ENCODE measurements at places on chromosomes 13 and 19.

GRCh38 chr19:11096210-11096841 lies 7.1 kb downstream of the LDLR start:
- DNase-seq: peak; percentile 19

GRCh38 chr13:79287939-79288795 lies 117.9 kb downstream of the RBM26 start:
- no peak for DNase-seq

DNA sequence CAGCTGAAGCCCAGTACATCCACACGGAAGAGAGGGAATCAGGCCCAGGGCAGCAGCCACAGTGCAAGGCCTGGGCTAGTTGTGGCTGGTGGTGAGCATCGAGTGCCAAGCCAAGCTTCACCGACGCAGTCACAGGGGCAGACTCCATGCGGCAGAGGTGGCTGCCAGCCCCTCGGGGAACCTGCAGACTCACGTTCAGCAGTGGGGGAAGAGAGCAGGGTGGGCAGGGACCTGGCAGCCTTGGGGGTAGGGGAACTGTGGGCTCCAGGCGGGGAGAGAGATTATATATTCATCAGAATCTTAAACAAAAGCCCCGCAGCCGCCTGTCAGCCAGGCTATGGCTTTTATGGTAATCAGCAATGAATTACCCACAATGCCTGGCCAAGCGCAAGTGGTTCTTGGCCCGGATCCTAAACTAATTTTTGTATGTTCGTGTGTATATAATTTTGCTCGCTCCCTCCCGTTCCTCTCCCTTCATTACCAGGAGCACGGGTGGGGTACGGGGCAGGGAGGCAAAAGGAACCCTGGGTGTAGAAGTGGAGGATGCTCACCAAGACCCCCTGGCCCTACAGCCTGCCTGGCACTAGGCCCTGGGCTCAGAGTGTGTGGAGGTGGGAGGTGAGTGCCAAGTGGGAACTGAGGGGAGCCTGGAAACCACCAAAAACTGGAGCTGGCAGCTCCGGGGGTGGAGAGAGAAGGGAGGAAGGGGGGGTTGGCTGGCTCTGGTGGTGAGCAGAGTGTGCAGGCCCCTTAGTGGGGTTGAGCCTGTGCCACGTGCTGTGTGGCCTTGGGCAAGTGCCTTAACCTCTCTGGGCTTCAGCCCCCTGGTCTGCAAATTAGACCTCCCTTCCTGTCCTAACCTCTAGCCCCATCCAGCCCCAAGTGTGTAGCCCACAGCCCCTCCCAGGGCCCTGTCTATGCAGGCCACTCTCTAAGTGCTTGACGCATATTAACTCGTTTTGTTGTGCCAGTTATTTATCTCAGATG lies 31.9 kb downstream of the PTPRS start:
- peak; percentile 55 for DNase-seq

GRCh38 chr19:2376784-2377519 lies 16.9 kb downstream of the TMPRSS9 start:
- DNase-seq: no peak

GRCh38 chr13:50421473-50422130 lies 406.4 kb downstream of the KCNRG start:
- DNase-seq: no peak

DNA sequence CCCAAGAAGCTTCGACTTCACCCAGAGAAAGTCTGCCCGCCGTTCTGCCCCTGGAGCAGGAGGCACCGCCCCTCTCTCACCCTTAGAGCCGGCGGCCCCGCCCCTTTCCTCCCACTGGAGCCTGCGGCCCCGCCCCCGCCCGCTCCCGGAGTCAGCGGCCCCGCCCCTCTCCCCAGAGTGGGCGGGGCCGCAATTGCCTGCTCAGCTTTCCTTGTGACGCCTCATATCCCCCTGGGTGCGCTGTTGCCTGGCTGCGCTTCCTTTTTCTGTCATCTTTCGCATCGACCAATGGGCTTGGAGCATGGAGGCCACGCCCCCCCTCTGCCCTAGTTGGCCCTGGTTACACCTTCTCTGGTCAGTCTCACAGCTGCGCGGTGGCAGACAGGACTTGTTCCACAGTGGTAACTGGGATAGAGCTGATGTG lies 38.2 kb upstream of the ZNF492 start:
- DNase-seq: no peak

GRCh38 chr19:54168174-54168917 lies 4.6 kb downstream of the TMC4 start:
- no peak for DNase-seq

DNA sequence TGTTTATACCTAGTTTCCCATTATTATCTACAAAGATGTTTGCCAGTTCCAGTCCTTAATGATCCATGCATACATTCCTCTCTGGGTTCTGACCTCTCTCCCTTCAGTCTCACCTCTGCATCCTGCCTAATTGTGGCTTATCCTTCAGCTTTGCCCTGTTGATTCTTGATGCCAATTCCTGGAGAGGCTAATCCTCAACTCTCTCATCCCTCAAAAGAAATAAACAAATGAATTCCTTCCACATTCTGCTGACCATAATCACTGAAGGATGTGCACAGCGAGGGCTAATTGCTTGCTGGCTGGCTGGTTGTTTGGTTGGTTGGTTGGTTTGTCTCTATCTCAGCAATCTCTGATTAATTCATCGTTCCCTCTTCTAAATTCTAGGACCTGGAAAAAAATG lies 113.8 kb downstream of the IRS2 start:
- no peak for DNase-seq

GRCh38 chr13:21322327-21322965 lies 136.7 kb downstream of the ZDHHC20 start:
- DNase-seq: no peak

- DNase-seq: peak; percentile 30
These were observed 44.8 kb downstream of the PHF11 start for GRCh38 chr13:49540552-49540951.
